ENCODE measurements at places on chromosomes 2 and 18.

- DNase-seq: no peak
These were observed 19.5 kb upstream of the ZNF516 start for GRCh38 chr18:76514573-76514972.

DNA sequence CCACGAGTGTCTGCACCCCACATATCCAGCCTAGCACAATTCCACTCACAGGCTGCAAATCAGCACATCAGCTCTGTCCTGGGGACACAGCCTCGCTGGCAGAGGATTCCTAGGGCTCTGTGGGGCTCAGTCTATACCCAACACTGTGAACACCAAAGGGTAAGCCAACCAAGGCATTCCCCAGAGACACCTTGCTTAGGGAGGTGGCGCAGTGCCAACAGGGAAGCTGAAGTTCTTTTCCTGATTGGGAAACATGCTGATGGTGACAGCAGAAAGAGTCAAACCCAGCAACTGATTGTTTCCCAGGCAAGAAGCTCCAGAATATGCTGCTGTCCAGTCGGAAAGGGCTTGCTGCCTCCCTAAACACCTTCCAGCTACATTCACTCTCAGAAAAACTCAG, 55.8 kb downstream of the TTC32 start:
- DNase-seq: no peak

DNA sequence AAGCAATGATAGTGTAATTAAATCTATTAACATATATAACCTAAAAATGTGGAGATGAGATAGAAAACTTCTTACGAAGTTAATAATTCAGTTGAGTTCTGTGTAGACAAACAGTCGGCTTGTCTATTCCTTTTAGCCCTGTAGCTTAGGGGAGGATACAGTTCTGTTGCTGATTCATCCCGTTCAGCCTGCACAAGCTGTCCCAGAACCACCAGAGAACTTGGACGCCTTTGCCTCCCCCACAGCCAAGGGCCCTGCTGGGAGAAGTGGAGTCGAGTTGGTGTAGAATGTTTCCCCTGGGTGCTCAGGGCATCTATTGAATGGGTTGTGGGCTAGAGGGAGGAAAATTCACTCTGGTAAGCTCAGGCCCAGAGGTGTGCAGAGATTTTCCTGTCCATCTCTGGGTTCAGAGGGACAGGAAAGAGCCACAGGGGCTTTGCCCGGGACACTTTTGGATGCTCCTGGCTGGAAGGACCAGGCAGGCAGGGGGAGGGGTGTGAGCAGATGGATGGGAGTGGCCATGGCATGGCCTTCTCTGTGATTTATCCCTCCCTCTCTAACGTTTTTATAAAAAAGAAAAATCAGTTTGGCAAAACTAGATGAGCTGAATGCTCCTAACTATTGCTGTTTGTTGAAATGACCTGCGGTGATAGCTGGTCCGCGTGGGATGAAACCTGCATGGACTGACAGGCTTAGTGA, 42.8 kb upstream of the GALR1 start:
- no peak for DNase-seq

GRCh38 chr2:70706026-70706795, 61.8 kb downstream of the ADD2 start:
- no peak for DNase-seq

GRCh38 chr2:16334366-16334765, 331.3 kb downstream of the CYRIA start:
- DNase-seq: no peak

- DNase-seq: no peak
These were observed 372.2 kb upstream of the SMIM21 start for GRCh38 chr18:75799449-75800330.

GRCh38 chr2:54906716-54907115, 143.5 kb downstream of the RTN4 start:
- DNase-seq: no peak

GRCh38 chr2:8674420-8675009, 7.3 kb upstream of the ID2 start:
- no peak for DNase-seq

DNA sequence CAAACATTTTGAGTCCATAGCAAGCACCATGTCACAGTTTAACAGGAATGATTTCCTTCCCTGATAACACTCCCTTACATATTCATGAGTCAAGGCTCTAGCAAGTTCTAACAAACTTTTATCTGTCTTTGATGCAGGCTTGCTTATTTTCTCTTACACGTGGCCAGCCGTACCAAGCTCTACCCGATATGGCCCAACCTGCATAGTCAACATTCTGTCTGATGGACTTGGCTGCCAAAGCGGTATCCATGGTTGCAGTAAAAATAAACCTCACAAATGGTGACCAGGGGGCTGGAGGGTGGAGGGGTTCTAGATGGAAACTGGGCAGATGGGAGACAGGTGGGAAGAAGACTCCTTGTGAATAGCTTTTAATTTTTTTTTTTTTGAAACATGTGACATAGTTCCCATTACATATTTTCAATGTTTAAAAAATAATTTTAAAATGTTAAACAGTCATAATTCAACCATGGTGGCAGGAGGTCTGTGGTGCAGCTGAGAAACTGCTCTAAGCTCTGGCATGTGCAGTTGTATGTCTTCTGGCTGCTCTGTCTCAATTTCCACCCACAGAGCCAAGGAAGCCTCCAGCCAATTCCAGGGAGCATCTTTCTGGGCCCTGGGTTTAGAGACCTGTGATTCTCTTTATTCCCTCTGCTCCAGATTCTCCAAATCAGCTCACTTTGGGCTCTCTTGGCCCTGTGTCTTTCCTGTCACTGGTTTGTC, 20.7 kb upstream of the CXCR1 start:
- no peak for DNase-seq

- no peak for DNase-seq
These were observed 687.9 kb downstream of the CCDC85A start for GRCh38 chr2:56871644-56872043.

GRCh38 chr2:16037808-16038457, 97.6 kb downstream of the MYCN start:
- peak; percentile 84 for DNase-seq

GRCh38 chr2:67259556-67260342, 137.4 kb upstream of the ETAA1 start:
- DNase-seq: no peak

DNA sequence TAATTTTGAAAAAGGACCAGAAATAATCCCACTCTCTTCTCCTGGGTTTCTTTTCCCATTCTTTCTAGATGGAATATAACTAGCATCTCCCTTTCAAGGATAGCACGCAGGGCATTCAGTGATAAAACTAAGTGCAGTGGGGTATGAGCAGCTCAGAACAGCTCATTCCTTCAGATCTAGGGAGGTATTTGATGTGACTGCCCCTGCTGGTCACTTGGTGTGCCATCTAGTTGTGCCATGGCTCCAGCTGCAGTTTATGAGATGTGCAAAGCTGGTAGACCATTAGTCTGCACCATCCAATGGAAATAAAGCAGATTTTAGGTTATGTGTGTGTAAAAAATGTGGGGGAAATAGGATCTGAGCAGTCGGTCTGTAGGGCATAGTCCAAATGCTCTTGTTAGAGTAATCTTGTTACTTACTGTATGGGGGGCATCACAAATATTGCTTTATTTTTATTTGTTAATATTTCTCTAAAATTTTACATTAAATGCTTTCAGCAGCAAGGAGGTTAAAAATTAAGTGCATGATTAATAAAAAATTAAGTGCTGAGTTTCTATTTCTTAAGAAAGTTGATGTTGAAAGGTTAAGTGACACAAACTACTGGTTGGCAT, 38.9 kb downstream of the CTAGE1 start:
- no peak for DNase-seq

DNA sequence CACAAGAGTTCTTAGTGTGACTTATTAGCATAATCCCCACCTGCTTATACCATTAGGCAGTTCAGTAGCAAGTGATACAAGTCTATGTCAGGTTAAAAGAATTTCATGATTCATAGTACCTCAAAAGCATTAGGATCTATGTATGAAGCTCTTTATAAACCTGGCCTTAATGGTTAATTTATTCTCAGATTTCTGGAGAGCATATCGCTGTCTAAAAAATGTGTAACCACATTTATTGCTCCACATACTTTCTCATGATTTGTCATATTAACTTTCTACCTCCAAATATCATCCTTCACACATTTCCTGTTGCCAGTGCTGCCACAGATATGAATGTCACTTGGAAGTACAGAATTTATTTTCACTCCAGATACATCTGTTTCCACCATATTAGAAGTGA, 332.8 kb upstream of the MAP2 start:
- DNase-seq: no peak

DNA sequence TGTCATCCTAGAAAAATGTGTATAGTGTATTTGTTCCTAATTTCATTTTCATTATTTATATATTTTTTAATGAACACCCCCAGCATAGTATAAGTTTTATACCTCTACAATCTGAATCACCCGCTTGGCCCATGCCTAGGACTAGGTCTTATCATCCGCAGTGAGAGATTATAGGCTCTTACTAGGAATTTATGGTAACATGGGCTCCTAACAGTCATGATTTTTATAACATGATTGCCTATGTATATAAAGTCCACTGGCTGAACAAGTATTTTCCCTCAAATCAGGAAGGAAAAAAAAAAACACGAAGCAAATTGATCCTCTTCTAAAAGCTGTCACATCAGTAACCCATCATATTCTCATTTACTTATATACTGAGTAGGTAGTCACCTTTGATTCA, 666.1 kb upstream of the NRXN1 start:
- DNase-seq: no peak

GRCh38 chr2:215269397-215270117, 42.3 kb upstream of the ATIC start:
- peak; percentile 89 for DNase-seq

DNA sequence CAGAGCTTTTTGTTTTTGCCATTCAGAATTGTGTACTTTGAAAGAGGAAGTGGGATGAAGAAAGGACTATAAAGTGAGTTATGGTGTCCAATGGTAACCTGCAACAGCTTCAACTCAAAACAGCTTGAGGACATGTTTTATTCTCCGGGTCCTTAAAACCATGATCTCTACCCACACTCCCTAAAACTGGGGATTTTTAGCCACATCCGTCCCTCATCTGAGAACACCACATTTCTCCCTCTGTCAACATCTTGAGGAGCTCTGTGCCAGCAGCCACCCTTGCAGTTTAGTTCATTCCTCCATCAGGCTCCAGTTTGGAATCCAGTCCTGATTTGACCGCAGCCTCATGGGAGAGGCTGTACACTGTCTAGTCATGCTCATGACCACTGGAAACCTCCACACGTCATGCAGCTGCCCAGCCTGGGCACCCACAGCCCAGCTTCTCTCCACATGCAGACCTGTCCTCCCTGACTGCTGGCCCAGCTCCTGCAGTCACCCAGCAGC, 62.6 kb downstream of the C18orf63 start:
- no peak for DNase-seq

DNA sequence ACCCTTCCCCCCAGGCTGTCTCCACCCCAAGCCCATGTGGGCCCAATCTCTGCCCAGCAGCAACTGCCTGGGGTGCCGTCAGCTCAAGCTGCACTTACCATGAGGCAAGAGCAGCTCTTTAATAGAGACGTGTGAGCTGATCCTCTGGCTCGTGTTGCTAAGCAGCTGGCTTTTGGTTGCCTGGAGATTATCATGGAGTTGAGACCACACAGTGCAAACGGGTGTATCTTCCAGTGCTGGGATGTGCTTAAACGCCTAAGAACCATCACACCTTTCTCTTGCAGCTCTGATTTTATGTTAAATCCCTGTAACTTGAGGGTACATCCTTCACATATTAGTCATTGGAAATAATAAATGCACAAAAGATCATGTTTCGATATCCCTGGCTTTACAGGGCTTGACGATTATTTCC, 271.1 kb downstream of the PRKCE start:
- DNase-seq: no peak

- DNase-seq: no peak
These were observed 113.5 kb downstream of the ESCO1 start for GRCh38 chr18:21486905-21487437.

DNA sequence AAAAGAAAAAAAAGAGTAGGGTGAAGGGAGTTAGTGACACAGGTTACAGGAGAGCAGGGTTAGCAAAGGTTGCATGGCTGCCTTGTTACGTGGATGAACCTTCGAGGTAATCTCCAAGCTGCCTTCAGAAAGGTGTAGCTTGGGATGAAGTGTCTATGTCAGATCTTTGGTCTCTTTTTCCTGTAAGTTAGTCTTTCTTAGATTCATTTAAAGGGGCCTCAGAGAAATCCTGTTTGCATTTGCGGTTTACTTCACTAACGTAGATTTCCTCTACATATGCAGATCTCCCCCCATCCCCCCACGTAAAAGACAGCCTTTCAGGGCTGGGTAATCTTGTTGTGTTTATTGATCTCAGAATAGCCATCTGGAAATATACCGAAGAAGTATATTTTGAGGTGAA, 83.7 kb downstream of the MTA3 start:
- no peak for DNase-seq

DNA sequence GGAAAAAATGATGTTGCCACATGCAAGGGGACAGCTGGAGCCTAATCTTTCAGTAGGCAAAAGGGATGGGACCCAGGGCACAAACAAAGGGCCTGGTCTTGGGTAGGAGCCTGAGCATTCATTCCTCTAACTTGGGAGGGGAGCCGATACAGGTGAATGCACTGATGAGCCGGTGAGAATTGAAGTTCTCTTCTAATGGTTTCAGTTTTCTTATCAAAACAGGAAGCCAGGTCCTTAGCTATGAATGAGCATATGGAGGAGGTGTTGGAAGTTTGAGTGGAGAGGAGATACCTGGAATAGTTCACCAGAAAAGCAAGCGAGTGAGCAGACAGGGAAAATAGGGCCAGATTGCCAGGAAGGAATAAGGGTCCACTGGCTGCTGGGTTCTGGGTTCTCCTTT, 10.1 kb downstream of the DPP4 start:
- peak; percentile 52 for DNase-seq

- no peak for DNase-seq
These were observed 188.8 kb downstream of the CTIF start for GRCh38 chr18:48727681-48728080.

DNA sequence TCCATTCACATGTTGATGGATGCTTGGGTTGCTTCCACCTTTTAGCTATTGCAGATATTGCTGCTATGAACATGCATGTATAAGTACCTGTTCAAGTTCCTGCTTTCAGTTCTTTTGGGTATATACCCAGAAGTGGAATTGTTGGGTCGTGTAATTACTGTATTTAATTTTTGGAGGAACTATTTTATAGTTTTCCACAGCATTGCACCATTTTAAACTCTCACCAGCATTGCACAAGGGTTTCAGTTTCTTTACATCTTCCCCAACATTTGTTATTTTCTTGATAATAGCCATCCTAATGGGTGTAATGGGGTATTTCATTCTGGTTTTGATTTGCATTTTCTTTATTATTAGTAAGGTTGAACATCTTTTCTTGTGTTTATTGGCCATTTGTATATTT, 16.0 kb downstream of the ACTR3 start:
- DNase-seq: no peak

DNA sequence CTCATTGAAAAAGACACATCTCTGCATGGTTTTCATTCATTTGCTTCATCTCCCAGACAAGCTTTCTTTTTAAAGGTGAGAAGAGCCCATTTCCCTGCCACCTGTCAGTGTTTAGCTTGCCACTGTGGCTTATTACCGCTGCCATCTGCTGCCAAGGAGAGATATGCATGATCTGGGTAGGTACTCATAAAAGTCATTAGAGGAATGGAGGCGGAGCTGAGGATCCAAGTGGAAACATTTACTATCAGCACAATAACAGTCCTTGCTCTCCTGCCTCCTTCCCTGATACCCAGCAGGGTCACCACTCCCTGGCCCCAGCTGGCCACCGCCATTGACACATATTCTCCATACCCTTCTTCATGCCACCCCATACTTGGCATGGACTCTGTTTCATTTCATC, 390.4 kb downstream of the TSN start:
- DNase-seq: no peak

- DNase-seq: no peak
These were observed 11.0 kb downstream of the FABP1 start for GRCh38 chr2:88116669-88117432.

- DNase-seq: no peak
These were observed 214.8 kb downstream of the ZNF521 start for GRCh38 chr18:25137197-25137472.

- no peak for DNase-seq
These were observed 405.7 kb downstream of the FBXO15 start for GRCh38 chr18:73741946-73742345.

All from kidney (tissue), 22 donors.